Left ventricle myocardium superior (tissue), 1 donor: ENCODE measurements at places on chromosomes 7 and 10. TPM values are rescaled to one million over a fixed set of nuclear protein-coding genes. Genes with fewer than 3 reads are reported as not detected.

The CFTR gene
- total RNA-seq: 3.0 TPM

The DGKI gene
- total RNA-seq: 0.47 TPM

The IFIT3 gene
- total RNA-seq: 8.8 TPM

The RHOBTB1 gene
- total RNA-seq: 13.5 TPM

DNA sequence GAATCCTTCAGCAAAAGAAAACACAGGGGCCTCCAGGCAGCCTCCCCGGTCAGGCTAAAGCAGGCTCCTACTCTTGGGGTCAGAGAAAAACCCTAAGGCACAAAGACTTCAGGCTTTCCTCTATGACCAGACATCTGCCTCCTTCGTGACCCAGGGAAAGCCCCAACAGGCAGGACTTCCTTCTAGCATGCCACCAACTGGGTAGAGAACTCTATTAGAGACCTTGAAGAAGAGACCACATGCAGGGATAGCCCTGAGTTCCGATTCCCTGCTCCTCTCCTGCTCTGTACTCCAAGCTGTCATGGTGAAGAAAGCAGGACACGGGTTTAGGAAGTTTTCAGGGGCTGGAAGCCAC is 1.3 kb downstream of the TRPV6 start:
- no peak for DNase-seq

- no peak for DNase-seq
Measured at GRCh38 chr7:25754333-25754732, 397.7 kb upstream of the NFE2L3 start.

DNA sequence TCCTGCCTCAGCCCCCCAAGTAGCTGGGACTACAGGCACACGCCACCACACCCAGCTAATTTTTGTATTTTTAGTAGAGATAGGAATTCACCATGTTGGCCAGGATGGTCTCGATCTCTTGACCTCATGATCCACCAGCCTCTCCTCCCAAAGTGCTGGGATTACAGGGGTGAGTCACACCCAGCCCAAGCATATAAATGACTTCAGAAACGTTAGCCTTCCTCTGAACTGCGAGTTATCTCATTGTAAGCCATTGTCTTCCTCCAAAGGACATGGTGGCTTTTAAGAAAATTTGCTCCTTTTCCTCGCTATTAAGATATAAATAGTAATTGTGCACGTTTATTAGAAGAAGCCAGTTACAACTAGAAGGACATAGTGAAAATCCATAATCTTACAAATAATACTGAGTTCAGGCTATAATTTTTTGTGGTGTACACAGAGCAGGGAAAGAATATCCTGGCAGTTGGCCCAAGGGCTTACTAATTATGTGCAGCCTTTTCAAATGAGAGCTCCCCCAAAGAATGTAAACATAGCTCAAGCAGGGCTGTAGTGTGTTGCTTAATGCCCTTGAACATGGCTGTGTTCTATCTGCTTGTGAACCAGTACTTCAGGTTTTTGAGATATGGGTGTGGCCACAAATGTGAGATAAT is 495.8 kb downstream of the PARD3 start:
- no peak for DNase-seq

DNA sequence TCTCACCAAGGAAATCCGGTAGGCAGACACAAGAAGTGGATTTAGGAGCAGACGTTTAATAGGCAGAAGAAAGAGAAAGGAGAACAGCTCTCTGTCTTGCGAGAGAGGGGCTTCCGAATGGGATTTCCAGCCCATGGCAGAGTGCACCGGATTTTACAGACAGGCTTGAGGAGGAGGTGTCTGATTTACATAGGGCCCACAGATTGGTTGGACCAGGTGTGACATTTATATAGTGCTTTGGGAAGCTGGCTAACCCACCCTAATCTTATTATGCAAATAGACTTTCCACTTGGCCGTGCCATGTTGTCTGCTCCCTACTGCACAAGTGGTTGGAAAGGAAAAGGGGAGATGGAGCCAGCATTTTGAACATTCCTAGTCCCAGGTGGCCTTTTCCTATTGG is 57.8 kb downstream of the ANKMY2 start:
- no peak for DNase-seq

DNA sequence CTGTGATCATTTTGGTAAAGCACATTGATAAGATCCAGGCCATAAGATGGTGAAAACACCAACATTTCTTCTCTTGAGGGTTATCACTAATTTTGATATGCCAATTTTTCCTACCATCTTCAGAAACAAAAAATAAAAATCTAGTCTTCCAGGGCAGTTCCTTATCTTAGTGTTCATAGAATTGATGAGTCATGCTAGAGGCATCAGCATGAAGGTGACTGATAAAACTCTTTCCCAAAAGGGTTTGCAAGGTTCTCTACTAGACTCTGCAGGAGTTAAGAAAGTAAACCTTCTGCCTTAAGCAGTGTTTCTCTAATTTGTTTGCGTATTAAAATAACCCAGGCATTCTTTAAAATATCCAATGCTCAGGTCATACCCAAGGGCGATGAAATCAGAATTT is 483.1 kb upstream of the CNTNAP2 start:
- no peak for DNase-seq

DNA sequence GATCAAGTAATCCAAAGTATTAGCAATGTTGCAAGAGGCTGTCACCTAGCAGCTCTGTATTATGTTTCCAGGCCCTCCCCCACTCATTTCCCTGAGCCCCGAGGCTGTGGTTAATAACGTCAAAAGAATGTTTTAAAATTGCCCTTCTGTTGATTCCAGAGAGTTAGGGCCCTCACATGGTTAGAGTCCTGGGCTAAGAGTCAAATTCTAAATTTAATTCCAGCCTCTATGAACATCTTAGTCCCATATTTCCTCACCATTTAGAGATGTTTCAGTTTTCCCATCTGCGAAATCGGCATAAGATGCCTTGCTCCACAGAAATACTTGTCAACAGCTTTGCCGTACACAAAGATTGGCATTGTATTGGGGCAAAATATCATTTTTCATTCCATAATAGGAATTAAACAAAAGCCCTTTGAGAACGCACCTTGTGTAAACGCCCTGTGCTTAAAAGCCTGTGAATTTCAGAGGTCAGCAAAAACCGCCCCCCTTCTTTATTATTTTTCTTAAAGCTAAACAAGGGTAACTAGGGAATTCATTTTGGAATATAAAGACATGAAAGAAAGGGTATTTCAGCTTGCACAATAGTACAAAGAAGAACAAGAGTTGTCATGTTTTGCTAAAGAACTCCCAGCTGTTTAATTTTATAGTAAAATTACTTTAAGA is 135.8 kb downstream of the ARID5B start:
- DNase-seq: no peak

DNA sequence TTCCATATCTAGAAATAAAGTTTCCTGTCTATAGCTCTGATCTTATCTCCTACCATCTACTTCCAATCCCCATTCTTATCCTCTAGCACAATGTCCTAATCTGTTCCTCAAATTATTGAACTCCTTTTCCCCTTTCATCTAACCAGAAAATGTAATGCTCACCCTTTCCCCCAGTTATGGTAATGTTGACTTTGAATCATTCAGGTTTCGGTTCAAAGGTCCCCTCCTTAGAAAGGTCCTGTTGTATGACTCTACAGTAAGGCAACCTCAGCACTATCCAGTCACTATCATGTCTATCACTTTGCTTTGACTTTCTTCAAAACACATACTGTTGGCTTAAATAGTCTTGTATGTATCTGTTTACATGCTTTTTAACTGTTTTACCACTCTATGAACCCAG is 264.2 kb upstream of the PCDH15 start:
- no peak for DNase-seq

- no peak for DNase-seq
Measured at GRCh38 chr7:93509303-93509702, 65.2 kb downstream of the CALCR start.

DNA sequence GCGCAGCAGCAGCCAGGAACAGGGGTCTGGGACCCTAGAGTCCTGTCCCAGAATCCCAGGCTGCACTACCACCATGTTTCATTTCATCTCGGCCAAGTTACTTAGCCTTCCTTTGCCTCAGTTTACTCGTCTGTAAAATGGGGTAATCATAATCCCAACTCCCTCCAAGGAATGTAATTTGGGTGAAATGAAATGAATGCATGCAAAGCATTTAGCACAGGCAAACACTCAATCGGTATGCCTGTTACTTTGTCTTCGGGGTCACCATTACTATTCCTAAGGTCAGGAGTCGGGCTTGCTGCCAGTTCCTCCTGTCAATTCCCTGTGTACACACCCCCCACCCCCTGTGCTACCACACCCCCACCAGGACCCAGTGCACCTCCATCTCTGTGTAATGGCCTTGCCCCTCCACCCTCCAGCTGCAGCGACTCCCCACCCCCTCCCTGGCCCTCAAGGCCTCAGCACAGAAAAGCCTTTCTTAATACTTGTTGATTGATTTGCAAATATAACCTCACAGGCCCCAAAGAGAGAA is 1.7 kb downstream of the TNS3 start:
- DNase-seq: no peak

DNA sequence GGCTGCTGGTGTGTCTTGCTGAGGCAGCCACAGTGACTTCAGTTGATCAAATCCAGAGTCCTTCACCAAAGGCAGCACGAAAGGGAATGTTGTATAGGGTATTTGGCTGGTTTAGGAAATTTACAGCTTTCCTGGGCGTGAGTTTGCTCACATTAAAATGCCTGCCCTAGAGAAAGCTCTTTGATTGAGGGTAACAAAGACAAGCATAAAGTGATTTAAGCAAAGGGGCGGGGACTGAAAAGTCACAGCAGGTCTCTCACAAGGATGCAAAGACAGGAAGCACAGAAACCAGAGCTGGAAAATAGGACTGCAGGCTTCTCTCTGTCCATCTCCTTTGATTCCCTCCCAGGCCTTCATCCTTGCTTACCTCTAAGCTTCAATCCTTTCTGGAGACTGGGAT is 139.2 kb downstream of the ELMO1 start:
- DNase-seq: no peak

DNA sequence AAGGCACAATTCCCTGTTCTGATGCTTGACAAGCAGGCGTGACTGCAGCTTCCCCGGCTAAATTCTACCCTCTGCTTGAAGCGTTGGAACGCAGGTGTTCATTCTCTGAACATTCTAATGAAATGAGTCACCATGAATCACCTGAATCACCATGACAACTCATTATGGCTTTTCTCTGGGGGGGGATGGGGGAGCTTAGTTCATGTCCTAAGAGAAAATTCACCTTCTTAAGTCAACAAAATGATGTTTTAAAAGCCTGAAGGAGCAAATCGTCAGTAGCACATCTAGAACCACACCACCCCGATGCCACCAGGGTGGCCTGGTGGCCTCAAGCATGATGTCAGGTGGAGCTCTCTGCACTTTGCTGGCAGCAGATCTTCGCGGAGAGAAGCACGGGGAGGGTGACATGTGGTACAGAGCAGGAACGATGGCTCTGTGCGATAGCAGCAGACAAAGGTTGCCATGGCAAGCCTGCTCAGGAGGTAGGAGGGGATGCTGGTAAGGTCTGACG is 33.7 kb downstream of the DDC start:
- no peak for DNase-seq

DNA sequence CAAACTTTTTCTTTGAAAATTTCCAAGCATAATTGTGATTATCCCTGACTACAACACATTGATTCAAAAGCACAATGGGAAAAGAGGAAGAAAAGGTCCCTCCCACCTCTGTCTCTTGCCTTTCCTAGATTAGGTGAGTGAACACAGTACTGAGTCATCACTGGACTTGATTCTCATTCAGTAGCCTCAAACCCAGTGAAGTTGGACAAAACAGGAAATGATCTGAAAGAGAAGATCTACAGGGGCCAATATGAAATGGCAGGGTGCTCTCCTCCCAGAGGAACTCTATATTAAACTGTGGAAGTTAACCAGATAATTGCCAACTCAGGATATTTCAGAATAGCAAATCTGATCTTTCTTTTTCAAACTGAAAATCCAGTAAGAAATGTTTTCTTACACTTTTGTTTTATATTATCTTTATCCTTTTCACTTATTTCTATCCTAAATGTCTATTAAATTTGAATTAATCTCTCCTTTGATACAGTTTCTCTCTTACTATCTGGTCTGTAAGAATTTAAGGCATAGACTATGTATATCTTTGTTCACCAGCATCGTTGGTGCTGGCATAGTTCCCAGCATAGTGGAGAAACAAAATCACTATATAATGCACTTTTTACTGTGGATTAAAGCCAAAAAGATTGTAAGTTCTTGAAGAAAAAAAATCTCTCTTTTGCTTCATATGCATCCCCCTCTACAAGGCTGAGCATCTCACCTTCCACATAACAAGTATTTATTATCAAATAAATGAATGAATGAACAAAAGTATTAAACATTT is 41.4 kb upstream of the IKZF1 start:
- no peak for DNase-seq

DNA sequence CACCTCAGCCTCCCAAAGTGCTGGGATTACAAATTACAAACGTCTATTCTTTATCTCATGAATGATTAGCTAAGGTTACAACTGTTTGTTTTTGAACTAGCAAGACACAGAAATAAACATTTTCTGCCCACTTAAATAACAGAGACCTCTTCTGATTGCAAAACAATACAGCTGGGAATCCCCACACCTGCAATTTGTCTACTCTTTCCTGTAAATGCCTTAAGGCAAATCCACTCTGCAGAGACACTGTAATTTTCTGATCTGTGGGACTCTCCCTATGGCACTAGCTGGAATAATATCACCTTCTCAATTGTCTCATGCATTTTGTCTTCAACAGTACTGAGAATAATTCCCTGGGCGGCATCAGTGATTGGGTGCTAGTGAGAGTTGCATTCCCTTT is 149.3 kb upstream of the FAM3C start:
- DNase-seq: no peak

DNA sequence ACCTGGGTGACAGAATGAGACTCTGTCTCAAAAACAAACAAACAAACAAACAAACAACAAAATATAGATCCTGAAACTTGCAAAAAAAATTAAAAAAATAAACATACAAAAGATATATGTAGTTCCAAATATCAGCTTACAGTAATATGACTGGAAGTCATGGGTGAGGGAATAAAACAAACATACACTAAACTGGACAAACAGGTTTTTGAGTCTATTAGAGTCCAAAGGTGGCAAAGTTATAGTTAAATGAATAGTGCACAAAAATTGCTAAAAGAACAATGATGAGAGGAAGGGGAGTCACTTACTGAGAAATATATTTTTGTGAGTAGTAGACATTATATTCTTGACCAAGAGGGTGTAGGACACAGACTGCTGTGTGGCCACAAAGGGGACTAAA is 16.7 kb upstream of the RSBN1L start:
- DNase-seq: no peak

GRCh38 chr10:43390759-43391158 is 18.2 kb downstream of the HNRNPF start:
- DNase-seq: no peak

DNA sequence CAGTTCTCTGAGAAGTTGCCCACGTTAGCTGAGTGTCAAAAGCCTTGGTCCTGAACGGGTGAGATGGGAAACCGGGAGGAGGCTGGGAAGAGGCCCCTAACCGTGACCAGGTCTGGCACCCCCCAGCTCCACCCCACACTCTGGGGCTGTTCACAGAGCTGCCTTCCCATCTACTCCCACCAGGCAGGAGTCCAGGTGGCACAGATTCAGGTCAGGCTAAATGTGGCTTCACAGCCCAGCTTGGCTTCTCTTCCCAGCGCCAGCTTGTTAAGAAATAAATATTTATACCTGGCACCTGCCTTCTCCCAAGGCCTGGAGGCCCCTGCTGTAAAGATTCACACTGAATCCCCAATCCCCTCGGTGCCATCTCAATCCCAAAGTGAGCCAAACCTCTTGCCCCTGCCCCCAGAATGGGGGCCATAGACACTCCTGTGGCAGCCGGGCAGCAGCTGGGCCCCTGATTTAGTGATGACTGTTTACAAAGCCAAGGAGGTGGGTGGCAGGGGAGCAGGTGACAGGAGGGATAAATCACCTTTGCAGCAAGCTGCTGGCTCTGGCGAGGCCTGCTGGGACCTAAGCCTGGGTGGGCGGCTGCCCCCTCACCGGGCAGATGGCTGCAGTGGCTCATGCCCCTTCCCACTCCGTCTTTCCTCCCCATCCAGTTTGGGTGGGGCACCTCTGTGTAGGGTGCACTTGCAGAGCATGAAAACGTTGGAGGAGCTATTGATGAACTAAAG is 72.5 kb downstream of the GOLGA7B start:
- peak; percentile 73 for DNase-seq
